ENCODE measurements at places on chromosomes 4 and X.

- peaks cover 3% of the 10 kb centered on the region for H3K27me3 ChIP-seq
- peaks cover 36% of the 10 kb centered on the region for H3K36me3 ChIP-seq
- DNase-seq = no peak
- H3K4me1 ChIP-seq = peaks cover 71% of the 10 kb centered on the region
- H3K27ac ChIP-seq = peak overlapping the region; percentile 88
- H3K4me3 ChIP-seq = peak overlapping the region; percentile 88
Observed at GRCh38 chr4:80069837-80070731, 2.9 kb downstream of the ANTXR2 start.

DNA sequence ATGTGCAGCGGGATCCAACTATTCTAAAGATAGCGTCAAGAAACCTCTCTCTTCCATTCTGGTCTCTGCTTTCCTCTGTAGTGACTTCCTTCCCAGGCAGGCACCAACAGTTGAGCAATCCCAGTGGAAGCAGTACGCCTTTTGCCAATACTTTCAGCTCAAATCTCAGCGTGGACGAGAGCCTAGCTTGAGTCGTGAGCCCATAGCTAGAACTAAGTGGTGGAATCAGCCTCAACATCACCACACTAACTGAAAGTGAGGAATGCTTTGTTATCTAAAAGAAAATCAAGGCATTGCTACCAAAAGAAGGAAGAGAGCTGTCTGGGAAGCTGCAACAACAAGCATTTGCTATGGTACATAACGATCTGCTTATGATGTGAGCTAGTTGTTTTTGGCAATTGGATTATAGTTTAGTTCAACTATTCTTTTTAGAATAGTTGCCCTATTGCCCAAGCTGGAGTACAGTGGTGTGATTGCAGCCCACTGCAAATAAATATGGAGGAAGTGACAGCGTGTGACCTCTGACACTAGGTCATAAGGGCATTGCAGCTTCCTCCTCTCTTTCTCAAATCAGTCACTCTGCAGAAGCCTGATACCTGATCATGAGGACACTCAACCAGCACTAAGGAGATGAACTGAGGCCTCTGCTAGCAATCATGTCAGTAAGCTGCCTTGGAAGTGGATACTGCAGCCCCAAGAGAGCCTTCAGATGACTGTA lies 24.7 kb upstream of the FRYL start:
- H3K27ac ChIP-seq = no peak overlapping the region
- no peaks in the 10 kb centered on the region for H3K36me3 ChIP-seq
- H3K4me3 ChIP-seq = no peak overlapping the region
- DNase-seq = no peak
- peaks cover 1% of the 10 kb centered on the region for H3K4me1 ChIP-seq
- H3K27me3 ChIP-seq = no peaks in the 10 kb centered on the region

GRCh38 chr4:126532527-126532926 lies 1100.2 kb upstream of the INTU start:
- H3K27ac ChIP-seq = no peak overlapping the region
- no peak for DNase-seq
- H3K4me1 ChIP-seq = no peaks in the 10 kb centered on the region
- H3K27me3 ChIP-seq = no peaks in the 10 kb centered on the region
- H3K36me3 ChIP-seq = no peaks in the 10 kb centered on the region

- peaks cover 4% of the 10 kb centered on the region for H3K4me1 ChIP-seq
- H3K4me3 ChIP-seq = no peak overlapping the region
- H3K36me3 ChIP-seq = no peaks in the 10 kb centered on the region
- no peak overlapping the region for H3K27ac ChIP-seq
- DNase-seq = no peak
Observed at GRCh38 chrX:39946822-39947221, 150.9 kb downstream of the BCOR start.

GRCh38 chr4:56690393-56690792 lies 9.3 kb upstream of the HOPX start:
- no peak for DNase-seq
- peaks cover 13% of the 10 kb centered on the region for H3K27me3 ChIP-seq
- H3K27ac ChIP-seq = no peak overlapping the region
- H3K4me3 ChIP-seq = no peak overlapping the region
- H3K36me3 ChIP-seq = no peaks in the 10 kb centered on the region
- no peaks in the 10 kb centered on the region for H3K4me1 ChIP-seq

DNA sequence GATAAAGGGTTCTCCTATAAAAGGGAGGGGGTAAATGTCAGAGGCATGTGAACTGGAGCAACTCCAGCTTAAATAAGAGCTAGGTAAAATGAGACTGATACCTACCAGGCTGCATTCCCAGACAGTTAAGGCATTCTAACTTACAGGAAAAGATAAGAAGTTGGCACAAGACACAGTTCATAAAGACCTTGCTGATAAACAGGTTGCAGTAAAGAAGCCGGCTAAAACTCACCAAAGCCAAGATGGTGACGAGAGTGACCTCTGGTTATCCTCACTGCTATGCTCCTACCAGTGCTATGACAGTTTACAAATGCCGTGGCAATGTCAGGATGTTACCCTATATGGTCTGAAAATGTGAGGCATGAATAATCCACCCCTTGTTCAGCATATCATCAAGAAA lies 13.1 kb upstream of the SULT1B1 start:
- H3K27ac ChIP-seq = no peak overlapping the region
- H3K36me3 ChIP-seq = no peaks in the 10 kb centered on the region
- DNase-seq = no peak

- DNase-seq = peak; percentile 54
- H3K4me1 ChIP-seq = peaks cover 68% of the 10 kb centered on the region
- no peaks in the 10 kb centered on the region for H3K27me3 ChIP-seq
- H3K27ac ChIP-seq = peak overlapping the region; percentile 95
- peak overlapping the region; percentile 92 for H3K4me3 ChIP-seq
- H3K36me3 ChIP-seq = peaks cover 85% of the 10 kb centered on the region
Observed at GRCh38 chr4:2937146-2937857, 25.9 kb downstream of the NOP14 start.

GRCh38 chrX:28920153-28920943 lies 333.1 kb downstream of the IL1RAPL1 start:
- H3K4me3 ChIP-seq = no peak overlapping the region
- H3K27me3 ChIP-seq = no peaks in the 10 kb centered on the region
- no peak for DNase-seq
- H3K27ac ChIP-seq = no peak overlapping the region

GRCh38 chrX:50643525-50644137 lies 170.4 kb downstream of the SHROOM4 start:
- H3K4me3 ChIP-seq = no peak overlapping the region
- no peak for DNase-seq
- no peaks in the 10 kb centered on the region for H3K36me3 ChIP-seq
- no peak overlapping the region for H3K27ac ChIP-seq
- H3K4me1 ChIP-seq = no peaks in the 10 kb centered on the region
- peaks cover 28% of the 10 kb centered on the region for H3K27me3 ChIP-seq

- no peaks in the 10 kb centered on the region for H3K27me3 ChIP-seq
- H3K27ac ChIP-seq = peak overlapping the region; percentile 94
- H3K4me3 ChIP-seq = peak overlapping the region; percentile 89
- peak; percentile 40 for DNase-seq
- peaks cover 40% of the 10 kb centered on the region for H3K4me1 ChIP-seq
- H3K36me3 ChIP-seq = peaks cover 48% of the 10 kb centered on the region
Observed at GRCh38 chr4:2007804-2008670, 737 bp downstream of the NELFA start.

All from activated T-cell treated with anti-CD3 and anti-CD28 coated beads, Interleukin-2, amount 50 U/mL, for 24 hours (primary cell).